Renal cortical epithelial cell (primary cell): ENCODE measurements at places on chromosomes 5 and 9.

- no peak for DNase-seq
Observed at GRCh38 chr5:4643190-4643589, 496.9 kb upstream of the ADAMTS16 start.

GRCh38 chr5:15263942-15264341 is 236.0 kb upstream of the FBXL7 start:
- no peak for DNase-seq

DNA sequence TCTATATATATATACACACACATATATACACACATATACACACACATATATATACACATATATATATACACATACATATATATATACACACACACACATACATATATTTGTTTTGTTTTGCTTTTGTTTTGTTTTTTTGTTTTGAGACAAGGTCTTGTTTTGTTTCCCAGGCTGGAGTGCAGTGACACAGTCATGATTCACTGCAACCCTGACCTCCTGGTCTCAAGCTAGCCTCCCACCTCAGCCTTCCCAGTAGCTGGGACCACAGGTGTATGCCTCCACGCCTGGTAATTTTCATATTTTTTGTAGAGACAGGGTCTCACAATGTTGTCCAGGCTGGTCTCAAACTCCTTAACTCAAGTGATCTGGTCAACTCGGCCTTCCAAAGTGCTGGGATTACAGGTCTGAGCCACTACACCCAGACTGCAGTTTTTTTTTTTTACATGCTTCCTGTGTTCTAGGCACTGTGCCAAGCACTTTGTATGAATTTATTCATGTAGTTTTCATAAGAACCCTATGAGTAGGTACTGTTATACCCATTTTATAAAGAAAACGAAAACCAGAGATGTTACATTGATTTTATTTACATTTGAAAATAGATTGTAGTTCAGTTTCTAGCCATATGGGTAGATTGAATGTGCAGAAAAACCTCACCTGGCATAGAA is 120.7 kb downstream of the PBX3 start:
- peak; percentile 34 for DNase-seq

DNA sequence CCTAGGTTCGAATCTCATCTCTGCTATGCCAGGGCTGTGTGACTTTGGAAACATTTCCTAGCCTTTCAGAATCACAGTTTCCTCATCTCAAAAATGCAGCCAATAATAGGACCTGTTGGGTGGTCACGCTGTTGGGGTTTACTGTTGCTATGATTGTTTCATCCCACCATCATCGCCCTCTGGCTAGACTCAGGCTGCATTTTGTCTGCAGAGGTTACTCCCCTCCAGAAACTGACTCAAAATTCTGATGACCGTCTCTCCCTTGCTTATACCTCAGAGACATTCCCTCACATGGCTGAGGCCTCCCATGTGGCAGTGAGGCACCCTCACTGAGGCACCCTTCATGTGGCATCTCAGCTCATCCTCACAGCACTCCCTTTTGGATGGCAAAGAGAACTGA is 61.6 kb downstream of the COL27A1 start:
- no peak for DNase-seq

- peak; percentile 36 for DNase-seq
Observed at GRCh38 chr9:112180387-112180881, 5.3 kb upstream of the SUSD1 start.
